ENCODE measurements at places on chromosomes 2 and 18.

DNA sequence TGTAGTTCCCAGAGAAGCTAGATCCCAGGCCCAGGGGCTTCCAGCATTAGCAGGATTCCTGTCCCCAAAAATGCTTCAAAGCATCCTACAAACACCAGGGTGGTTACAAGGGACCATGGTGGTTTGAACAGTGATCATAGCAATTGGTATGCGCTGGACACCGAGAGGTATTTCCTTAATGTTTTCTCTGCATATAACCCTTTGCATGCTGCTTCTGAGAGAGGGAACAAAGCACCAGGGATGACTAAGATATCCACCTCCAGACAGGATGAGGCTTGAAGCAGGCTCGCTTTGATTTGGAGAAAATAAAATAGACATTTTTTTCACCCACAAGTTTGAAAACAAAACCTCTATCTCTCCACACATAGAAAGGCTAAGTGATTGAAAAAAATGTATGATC lies 50.5 kb upstream of the TSPYL6 start:
- no peak for DNase-seq

DNA sequence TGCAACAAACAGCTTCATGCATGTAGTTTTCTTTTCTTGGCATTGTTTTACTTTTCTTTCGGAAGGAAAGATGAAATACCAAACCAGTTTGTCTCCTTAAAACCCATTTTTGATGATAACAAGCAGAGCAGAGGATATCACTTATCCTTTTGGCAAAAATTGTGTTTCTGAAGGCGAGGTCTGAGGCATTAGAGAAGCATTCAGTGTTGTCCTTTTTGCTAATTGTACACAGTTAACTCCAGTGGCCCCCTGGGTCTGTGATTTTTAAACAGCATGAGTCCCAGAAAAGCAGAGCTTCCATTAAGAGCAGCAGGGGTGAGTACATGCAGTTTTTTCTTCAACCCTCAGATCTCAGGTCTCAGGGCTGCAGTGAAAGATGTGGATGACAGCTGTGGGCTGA lies 41.3 kb downstream of the TTC39C start:
- DNase-seq: no peak

DNA sequence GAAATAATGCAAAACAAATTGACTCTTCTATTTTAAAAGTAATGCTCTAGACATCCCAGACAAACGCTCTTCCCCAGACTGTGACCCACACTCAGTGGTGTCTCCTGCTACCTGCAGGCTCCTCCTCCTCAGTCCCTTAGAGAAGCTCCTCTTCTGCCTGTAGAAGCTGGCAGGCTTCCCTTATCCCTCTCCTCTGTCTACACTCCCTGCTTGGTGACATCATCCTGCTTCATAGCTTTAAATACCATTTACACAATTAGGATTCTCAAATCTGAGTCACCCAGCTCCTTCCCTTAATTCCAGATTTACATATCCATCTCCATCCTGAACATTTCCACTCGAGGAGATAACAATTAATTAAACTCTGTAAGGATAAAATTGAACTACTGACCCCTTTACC lies 167.9 kb downstream of the FBXO15 start:
- DNase-seq: no peak

- no peak for DNase-seq
Observed at GRCh38 chr2:37148325-37148724, 8.5 kb downstream of the EIF2AK2 start.

All from left kidney (tissue), 8 donors.